ENCODE measurements at places on chromosomes 13 and 19.

- DNase-seq = no peak
Measured at GRCh38 chr19:42563352-42564210, 31.1 kb downstream of the CEACAM8 start.

GRCh38 chr13:42847891-42848663 is 66.7 kb downstream of the FAM216B start:
- DNase-seq = peak; percentile 95

GRCh38 chr13:57636816-57637215 is 5.3 kb downstream of the PCDH17 start:
- no peak for DNase-seq

DNA sequence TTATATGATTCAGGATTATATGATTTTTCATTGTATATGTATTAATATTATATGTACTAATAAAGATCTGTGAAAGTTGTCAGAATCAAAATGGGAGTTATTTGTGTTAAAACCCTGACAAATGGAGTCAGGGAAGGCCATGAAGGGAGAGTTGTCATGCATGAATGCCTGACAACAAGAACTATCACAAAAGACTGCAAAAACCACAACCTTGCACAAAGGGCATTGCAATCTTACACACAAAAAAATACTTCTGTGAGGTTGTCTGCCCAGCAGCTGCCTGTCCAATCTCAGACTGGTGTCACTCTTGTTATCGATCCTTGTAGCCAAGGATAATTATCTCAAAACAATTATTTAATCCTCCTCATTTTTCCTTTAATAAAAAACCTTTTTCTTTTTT is 21.2 kb upstream of the RBM26 start:
- no peak for DNase-seq

GRCh38 chr19:33168528-33168927 is 25.6 kb upstream of the LRP3 start:
- no peak for DNase-seq

DNA sequence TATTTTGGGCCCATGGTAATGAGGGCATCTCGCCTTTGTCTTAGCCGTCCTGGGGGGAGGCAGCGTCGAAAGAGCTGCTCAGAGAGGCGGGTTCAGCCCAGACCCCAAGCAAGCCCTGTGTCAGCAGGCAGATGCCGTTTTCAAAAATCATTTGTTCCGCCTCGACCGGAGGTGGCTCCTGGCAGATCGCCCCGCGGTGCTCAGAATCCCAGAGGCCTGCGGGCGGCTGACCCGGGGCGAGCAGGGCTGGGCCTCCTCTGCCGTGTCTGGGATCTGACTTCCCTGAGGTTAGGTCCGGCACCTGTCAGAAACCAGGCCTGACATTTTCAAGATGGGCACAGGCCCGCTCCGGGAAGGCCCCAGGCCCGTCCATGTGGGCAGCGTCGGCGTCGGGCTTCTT is 36.1 kb downstream of the CRTC1 start:
- DNase-seq = no peak

DNA sequence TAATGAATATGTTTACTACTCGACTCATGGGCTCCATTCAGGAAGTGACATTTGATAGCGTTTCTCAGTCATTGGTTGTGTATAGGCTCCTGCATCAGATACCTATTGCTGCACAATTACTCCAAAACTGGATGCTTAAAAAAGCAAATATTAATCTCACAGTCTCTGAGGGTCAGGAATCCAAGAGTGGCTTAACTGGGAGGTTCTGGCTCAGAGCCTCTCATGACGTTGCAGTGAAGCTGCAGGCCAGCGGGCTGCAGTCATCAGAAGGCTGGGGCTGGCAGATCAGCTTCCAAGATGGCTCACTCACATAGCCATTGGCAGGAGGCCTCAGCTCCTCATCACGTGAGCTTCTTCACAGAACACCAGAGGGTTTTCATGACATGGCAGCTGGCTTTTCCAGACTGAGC is 525.1 kb upstream of the NBEA start:
- peak; percentile 56 for DNase-seq

GRCh38 chr19:10756791-10757190 is 38.9 kb downstream of the DNM2 start:
- DNase-seq = no peak

DNA sequence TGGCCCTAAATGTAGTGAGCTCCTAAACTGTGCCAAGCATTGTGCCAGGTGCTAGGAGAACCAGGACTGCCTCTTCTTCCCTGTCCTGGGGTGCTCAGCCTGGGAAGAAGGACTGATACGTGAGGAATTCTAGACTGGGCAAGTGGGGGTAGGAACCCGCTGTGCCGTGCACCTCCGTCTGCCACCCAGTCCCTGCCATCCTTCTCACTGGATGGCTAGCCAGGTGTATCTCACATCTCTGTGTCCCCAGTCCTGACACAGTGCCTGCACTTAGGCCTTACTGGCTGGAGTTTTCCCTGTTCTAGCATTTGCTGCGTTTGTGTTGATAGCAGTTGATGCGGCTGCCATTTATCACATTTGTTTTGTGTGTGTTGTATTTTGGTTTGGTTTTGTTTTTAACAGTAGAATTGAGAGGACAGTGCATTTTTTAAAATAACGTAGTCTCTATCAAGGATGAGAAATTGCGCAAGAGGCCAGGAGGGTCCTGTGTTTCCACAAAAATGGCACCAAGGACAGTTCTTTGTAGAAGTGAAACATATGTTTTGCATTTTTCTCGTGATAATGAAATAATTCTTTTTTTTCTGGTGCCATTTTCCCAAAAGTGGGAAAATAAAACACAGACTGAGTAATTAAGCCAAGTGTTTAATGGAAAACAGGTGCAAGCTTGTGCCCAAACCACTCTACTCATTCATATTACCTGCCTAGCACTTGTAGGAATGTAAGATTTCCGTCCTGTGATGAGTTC is 4.7 kb upstream of the GPR183 start:
- no peak for DNase-seq

DNA sequence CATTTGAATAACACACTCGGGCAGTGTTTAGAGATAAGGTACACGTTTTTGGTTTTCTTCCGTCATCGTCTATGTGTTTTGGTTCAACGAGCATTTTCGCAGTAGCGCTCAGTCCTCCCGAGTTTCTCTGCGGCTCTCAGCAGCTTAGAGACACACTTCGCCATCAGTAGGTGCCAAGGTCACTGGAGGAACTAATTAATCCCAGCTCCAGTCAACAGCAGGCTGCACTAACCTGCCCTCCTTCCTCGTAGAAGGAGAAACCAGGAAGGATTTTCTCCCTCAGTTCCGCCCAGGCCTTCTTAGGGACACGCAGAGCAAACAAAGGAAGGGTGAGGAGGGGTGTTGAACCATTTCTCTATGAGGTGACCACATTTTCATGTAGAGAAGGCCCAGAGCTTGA is 12.6 kb downstream of the MBNL2 start:
- no peak for DNase-seq

GRCh38 chr13:20772401-20773131 is 1.2 kb downstream of the EEF1AKMT1 start:
- no peak for DNase-seq

DNA sequence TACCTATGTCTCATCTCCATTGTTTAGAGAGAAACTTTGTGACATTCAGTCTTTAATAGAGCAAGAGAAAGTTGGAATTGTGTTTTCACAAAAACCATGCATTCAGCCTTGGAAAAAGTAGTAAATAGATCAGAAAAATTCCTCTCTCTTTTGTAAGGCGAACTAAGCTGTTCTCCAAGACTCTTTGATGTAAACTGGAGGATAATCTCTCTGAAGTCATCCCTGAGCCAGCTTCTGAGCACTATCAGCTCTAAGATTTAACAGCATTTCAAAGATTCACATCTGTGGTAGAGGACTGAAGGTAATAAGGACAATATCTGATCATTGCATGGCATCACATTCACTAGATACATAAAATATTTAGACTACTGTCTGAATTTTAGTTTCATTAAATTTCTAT is 904.6 kb upstream of the ATXN8OS start:
- DNase-seq = no peak

- DNase-seq = no peak
Measured at GRCh38 chr19:16232568-16232967, 34.9 kb downstream of the AP1M1 start.

DNA sequence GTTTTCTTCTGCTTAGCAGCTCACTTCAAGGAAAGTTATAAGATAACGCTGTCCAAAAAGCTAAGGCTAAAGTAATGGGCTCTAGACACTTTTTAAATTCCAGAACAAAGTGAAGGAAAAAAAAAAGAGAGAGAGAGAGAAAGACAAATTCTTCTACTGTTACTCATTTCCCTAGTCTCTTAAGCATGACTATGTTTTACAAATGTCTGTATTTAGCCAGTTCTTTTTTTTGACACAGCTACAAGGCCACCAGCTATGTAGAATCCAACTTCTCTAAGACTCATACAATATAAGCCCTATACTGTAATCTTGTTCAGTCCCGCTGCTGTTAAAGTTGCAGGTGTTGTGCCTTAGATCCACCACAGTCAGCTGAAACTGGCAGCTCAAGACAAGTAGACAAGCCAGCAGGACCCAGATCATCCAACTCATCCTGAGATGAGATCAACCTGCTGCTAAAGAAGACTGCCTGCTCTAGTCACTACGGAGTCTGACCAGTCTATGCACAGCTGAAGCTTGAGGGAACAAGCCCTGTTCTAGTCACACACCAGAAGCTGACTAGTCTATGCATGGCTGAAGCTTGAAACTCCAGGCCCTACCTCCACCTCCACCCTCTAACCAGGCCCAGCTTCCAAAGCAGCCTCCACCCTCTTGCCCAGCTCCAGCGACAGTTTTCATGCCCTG is 10.3 kb upstream of the ZNF83 start:
- no peak for DNase-seq

DNA sequence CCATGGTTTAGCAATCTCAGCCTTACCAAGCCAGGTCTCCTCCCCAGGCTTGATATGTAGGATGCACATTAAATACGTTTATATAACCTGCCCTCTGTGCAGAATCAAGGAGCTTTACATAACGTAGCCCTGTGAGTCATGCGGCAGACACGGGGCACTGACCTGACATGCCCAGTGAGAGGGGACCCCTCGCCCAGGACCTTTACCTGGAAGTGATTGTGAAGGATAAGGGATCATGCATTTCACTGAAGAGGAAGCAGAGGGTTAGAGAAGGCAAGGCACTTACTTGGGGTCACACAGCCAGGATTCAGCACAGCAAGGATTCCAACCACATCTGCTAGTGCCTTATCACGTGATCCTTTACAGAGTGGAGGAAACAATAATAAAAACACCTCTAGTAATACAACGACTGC is 18.9 kb upstream of the FOSB start:
- no peak for DNase-seq

GRCh38 chr19:35596366-35596999 is 10.5 kb downstream of the PMIS2 start:
- no peak for DNase-seq
